ENCODE measurements at places on chromosomes 12 and 14. TPM values are rescaled to one million over a fixed set of nuclear protein-coding genes. Genes with fewer than 3 reads are reported as not detected.

IGF1 gene
- total RNA-seq = 6.0 TPM

DNAI7 gene
- total RNA-seq = 0.49 TPM

PRB2 gene
- not detected for total RNA-seq

SLC35F4 gene
- total RNA-seq = not detected

KRT78 gene
- not detected for total RNA-seq

SCNN1A gene
- total RNA-seq = 199 TPM

AJUBA gene
- 37.8 TPM for total RNA-seq

CIT gene
- 6.8 TPM for total RNA-seq

NPFF gene
- not detected for total RNA-seq

SLC39A2 gene
- total RNA-seq = not detected

DNA sequence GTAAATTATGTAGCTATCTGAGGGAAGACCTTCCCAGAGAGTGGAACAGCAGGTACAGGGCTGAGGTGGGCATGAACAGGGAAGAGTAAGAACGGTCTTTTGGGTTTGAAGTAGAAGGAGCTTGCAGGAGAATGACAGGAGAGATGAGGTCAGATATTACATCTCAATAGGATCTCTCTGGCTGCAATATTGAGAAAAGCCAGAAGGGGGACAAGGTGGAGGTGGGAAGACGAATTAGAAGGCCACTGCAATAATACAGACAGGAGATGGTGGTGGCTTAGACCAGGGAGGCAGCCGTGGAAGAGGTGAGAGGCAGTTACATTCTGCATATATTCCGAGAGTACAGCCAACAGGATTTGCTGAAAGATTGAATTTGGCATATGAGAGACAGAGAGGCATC, 310.2 kb downstream of the APAF1 start:
- DNase-seq = no peak

- no peak for DNase-seq
Observed at GRCh38 chr14:60183741-60184140, 18.5 kb upstream of the DHRS7 start.

DNA sequence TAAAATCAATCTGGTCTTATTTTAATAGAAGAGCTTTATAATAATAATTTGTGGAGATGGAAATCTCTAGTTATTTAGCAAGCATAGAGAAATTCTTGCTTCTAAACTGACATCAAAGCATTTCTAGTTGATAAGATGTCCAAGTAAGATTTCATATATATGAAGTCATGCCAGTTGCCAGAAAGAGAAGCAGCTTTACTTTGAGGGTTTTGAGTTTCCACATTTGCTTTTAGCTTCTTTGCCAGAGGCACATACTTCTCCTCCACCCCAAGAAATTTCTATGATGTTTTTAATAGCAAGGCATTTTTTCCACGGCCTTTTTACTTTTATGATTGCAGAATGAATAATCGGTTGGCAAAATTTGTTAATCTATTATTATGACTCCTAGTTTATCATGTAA, 24.2 kb upstream of the YAF2 start:
- no peak for DNase-seq

- peak; percentile 88 for DNase-seq
Observed at GRCh38 chr12:24561882-24562770, 386.8 kb downstream of the BCAT1 start.

DNA sequence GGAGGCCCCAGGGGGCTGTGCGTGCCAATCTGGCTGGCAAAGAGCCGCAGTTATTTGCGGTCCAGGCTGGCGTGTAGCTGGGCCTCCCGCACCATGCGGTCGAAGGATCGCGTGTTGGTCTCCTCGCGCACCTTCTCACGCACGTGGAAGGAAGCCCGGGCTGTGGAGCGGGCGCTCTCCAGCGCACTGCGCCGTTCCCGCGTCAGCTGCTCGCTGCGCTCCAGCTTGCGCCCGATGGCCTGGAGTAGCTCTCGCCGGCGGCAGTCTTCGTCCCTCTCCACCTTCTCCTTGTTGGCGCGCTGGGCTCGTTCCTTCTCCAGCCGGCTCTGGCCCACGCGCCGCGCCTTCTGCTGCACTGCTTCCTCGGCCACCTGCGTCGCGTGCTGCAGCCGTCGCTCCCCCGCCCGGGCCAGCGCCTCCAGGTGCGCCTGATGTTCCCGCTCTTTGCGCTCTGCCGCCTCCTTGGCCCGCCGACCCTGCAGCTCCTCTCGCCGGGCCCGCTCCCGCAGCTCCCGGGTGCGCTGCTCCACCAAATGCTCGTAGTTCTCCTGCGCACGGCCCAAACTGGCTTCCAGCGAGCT, 3.1 kb downstream of the CCDC177 start:
- no peak for DNase-seq

DNA sequence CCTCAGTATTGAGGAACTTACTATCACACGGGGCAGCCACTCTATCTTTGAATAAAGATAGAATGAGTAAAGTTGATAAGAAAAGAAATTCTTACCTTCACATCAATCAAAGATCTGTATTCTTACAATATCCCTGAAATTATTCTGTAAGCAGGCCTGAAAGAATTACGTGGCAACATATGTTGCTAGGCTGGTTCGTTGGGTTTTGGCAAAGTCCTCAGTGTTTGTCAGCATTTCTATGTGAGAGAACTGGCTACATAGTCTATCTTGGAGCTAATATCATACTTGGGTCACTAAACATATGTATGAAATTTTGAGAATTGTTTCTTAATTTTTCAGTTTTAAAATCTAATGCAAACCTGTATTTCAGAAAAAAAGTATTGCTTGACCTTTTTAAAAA, 412.2 kb upstream of the GARIN6 start:
- DNase-seq = no peak

- no peak for DNase-seq
Observed at GRCh38 chr12:122840580-122841513, 5.6 kb downstream of the HIP1R start.

DNA sequence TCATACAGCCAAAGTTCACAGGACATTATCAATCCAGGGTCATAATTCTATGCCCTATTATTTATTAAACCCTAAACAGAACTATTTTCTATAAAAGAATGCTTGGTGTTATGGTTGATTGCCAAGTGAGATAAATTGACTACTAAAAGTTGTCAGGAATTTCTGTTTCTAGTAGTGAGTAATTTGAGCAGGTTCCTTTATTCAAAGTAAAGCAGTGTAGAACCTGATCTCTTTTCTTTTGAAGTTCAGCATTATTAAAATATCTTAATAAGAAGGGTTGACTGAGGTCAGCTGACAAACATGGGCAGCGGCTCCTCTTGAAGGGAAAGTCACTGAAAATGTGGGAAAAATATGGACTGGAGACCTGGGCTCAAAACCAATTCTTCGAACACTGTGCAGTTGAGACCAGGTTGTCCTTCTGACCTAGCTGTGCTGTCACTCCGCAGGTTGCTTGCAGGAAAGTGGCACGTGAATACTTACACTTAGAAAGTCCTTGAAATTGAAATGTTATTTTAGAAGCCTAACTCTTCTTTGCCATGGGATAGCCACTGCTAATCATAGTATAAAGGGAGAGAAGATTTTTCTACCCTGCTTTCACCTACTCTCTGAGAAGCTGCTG, 141.0 kb downstream of the RASSF9 start:
- no peak for DNase-seq

DNA sequence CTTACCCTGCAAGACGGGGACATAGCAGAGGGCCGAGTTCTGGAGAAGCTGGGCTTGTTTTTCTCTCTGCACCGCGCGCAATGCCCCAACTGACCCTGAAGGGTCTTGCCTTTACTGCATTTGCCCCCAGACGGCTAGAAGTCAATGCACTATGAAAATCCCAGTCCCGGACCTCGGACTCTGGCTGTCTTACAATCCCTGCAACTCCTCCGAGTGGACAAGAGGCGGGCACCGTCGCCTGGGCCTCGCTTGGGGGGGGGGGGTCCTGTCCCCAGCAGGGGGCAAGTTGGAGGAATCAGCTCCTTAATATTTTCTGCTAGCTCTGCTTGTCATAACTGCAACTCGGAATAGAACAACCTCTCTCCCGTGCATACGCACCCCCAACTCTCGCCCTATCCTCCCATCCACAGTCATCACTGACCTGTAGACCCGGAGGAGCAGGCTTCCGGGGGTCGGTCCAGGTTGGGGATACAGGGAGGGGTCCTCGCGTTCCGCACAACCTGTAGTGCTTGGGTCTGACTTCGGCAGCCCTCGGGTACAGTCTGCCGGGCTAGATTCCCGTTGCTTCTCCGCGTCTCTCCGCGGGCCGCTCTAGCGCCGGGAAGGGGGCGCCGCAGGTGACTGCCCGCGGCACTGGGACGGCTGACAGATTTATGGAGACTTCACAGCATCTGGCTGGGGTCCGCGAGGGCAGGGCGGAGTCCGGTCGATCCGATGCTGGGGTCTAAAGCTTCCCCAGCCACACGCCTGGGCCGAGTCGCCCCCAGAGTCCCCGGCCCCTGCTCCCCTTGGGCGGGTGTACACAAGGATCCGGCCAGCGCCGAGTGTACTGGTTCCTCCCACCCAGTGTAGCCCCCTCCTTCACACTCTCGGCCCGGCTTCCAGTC, 3.3 kb upstream of the PAX9 start:
- no peak for DNase-seq
